Brain (organoid and tissue), 16 donors: ENCODE measurements at places on chromosomes 16 and 17.

DNA sequence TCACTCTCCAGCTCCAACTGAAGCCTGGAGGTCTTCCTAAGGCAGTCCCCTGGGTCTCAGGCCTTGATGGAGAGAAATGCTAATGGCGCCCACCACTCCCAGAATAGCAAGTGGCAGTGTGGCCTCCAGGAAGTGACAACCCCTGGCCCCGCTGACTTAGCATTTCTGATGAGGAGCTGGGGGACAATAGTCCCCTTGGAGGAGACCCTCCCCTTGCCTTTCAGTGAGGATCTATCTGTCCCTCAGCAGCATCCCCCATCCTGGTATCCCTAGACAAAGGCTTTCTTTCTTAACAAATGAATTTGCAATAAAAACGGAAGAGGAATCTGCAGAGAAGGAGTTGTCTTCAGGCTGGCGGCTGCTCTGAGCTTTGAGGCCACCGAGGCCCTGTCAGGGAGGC lies 68.8 kb downstream of the LITAF start:
- DNase-seq, result no peak

DNA sequence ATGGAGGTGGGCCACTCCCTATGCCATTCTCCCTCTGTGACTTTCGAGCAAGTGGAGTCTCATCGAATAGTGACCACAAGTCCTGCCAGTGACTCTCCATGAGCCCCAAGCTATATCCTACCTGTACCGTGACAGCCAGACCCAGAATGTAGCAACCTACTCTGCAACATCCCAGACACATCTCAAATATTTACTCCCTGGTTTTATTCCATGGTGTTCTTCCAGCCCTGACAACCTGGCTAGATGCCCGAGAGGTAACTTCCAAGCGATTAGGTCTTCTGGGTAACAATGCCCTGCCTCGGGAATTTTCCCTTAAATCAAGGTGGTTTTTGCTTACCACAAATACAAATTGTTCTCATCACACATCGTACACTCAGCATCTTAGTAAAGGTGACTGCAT lies 211.7 kb downstream of the ZFHX3 start:
- DNase-seq, result no peak

DNA sequence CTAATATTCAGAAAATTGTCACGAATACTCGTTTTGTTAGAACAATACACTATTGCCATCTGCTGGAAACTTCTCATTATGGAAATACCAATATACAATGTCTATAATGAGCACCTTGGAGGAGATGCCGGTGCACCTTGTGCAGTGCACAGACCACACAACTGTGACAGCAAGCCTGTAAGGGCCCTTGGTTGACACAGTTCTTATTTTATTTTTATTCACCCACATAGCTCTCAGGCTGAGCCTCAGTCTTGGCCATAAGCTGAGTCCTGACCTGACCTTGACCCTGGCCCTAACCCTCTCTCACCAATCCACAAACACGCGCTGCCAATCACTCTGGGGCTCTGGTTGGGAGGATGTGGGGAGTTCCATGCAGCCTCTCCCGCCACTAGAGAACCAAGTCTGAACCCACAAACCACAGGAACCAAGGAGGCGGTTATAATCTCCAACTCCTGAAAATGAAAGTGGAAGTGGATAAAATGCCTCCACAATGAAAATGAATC lies 7.6 kb downstream of the AIPL1 start:
- DNase-seq, result peak; percentile 57

- DNase-seq, result no peak
Observed at GRCh38 chr16:83306961-83307593, 500.7 kb upstream of the HSBP1 start.

DNA sequence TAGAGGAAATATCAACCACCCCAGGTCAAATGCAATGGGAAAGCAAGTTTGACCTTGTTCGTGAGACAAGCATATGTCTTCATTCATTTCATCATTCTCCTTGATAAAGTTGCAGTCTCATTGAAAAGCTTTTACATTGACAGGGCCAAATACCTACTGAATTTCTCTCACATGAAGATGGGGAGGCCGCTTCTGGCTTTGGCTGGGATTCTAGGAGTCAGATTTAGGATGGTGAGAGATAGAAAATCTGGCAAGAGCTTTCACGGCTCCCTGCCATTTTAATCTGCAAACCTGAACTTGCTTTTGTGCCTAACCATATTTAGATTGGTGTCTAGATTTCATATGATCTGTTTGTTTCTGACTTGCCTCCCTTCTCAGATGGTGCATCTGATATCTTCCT lies 88.0 kb downstream of the TMEM100 start:
- DNase-seq, result no peak

DNA sequence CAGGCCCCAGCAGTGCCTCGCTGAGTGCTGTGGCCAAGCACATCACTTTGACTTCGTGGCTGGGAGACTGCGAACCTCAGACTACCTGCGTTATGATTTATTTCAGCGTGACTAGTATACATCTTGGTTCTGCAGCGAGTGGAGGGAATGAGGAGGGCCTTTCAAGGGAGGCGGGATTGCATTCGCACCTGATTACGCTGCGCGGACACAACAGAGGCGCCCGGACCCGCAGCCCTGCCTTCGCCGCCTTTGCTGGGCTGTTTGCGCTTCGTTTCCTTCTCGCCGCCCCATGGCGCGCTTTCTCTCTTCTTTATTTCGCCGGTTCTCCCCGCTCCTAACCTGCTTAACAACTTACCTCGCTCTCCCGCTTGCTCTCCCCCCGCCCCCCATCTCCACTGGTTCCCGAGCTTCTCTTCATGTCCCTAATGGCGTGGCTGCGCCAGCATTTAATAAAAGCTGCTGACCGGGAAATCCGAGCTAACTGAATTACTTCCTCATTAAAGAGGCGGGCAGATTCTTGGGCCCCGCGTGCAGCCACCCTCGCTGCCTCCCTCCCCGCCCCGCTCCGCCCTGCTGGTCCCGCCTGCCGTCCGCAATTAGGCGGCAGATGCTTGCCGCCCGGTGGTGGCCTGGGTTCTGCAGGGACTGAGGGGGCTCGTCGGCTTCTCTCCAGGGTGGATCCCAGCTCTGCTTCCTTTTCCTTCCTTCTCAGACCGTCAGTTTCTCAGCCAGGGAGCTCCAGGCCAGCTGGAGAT lies 257.6 kb upstream of the SDK2 start:
- peak; percentile 60 for DNase-seq

- peak; percentile 50 for DNase-seq
Observed at GRCh38 chr17:75601057-75601987, 13.7 kb downstream of the MYO15B start.

- DNase-seq, result no peak
Observed at GRCh38 chr17:9537177-9537776, 38.3 kb downstream of the STX8 start.

GRCh38 chr17:1512351-1512750 lies 4.1 kb downstream of the INPP5K start:
- no peak for DNase-seq

- DNase-seq, result no peak
Observed at GRCh38 chr16:28151180-28151579, 60.6 kb downstream of the XPO6 start.

DNA sequence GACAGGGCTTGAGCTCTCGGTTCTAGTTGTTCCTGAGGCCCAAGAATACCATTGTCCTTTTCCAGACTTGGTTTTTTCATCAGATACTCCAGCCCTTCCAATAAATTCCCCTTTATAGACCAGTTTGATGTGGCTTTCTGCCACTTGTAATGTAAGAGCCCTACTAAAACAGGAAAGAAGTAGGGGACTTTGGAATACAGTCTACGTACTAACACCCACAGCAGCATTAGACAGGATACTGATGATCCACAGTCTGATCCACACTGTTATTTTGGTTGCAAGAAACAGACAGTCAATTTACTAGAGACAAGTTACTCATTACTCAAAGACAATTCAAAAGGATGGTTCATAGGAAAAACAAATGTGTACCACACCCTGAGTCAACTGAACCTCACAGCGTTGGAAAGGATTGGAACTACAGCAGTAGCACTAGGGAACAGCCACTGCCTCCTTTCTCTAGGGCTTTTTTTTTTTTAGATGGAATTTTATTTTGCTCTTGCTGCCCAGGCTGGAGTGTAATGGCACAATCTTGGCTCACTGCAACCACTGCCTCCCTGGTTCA lies 45.9 kb upstream of the MED13 start:
- no peak for DNase-seq

GRCh38 chr17:73223626-73224230 lies 30.9 kb downstream of the COG1 start:
- no peak for DNase-seq

GRCh38 chr17:2170023-2170422 lies 115.1 kb downstream of the HIC1 start:
- no peak for DNase-seq

DNA sequence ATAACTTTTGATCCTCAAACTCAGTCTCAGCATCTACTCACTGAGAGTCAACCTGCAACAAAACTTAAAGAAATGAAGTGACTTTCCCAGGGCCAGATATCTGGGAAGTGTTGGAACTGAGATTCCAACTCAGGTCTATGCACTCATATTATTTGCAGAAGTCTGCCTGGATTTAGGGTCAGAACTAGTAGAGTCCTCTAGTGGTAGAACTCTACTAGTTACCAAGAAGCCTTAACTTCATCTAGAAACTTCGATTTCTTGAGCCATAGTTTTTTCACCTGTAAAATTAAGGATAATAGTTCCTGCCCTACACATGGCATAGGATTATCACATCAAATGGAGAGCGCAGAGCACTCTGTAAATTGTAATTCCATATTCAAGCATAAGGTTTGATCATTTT lies 23.4 kb upstream of the KRT24 start:
- DNase-seq, result no peak

- DNase-seq, result no peak
Observed at GRCh38 chr17:58757162-58757613, 1.5 kb downstream of the PPM1E start.

GRCh38 chr17:7313088-7313889 lies 1.9 kb downstream of the GPS2 start:
- DNase-seq, result no peak

GRCh38 chr17:56974055-56974454 lies 3.9 kb upstream of the SCPEP1 start:
- no peak for DNase-seq

DNA sequence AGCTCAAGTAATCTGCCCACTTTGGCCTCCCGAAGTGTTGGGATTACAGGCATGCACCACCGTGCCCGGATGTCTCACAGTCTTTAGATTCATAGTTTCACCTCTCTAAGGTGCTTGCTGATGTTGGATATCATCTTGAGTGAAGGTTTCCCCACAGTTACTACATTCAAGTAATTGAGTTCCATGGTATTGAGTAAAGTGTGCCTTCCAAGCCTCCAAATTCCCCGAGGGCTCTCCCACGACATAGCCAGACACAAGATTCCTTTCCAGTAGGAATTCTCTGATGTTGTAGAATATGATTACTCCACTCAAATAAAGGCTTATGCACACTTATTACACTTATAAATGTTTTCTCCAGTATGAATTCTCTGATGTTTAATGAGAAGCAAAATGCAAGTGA lies 16.3 kb upstream of the ZNF652 start:
- no peak for DNase-seq

GRCh38 chr16:11706180-11706742 lies 36.4 kb downstream of the TXNDC11 start:
- DNase-seq, result no peak

GRCh38 chr17:17387498-17388362 lies 84.6 kb downstream of the NT5M start:
- DNase-seq, result no peak

GRCh38 chr16:7853197-7853596 lies 520.6 kb downstream of the RBFOX1 start:
- no peak for DNase-seq

DNA sequence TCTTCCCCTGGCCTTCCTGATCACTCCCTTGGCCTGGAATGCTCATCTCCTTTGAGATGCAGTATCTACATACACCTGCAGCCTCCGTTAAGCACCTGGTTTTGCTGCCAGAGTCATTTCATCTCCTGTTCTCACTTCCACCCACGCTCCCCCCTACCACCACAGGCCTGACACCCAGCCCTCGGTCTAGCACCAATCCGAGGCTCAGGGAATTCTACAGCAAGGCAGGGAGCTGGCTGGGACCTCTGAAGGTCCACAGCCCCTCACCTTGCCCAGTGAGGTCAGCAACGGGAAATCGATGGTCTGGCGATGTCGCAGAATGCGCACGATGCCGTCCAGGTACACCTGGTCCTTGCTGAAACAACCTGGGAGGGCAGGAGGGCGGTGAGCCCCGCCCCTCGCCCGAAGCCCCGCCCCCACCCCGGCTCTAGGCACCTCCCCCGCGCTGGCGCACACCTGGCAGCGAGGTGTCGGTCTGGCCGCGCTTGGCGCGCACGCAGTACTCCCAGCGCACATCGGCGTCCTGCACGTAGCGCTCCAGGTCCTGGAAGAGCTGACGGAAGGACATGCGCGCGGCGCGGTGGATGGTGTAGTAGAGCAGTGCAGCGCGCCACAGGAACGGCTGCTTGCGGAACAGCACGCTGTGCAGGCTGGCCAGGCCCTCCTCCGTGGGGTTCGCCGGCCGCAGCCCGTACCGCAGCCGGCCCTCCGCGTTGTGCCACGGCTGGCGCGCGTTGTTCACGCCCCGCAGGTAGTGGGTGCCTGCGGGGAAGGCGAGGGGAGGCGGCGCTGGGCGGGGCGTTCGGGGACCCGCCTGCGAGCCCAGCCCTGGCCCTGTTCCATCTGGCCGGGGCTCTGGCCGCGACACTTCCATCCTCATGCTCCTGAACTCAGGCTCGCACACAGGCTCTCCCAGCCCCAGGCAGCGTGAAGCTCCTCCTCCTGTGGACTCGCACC lies 5.7 kb downstream of the MATCAP1 start:
- peak; percentile 84 for DNase-seq

GRCh38 chr16:81551151-81551808 lies 106.7 kb downstream of the CMIP start:
- peak; percentile 52 for DNase-seq
